ENCODE measurements at places on chromosomes 6 and 20.
A peak's percentile ranks its signal among the peaks of the same experiment; 100 is the strongest.

GRCh38 chr20:31606804-31607639, 1.9 kb downstream of the ID1 start:
- DNase-seq = no peak

- DNase-seq = no peak
Measured at GRCh38 chr20:54497931-54498718, 22.7 kb downstream of the DOK5 start.

GRCh38 chr6:141210901-141211300, 921.8 kb upstream of the GJE1 start:
- no peak for DNase-seq

DNA sequence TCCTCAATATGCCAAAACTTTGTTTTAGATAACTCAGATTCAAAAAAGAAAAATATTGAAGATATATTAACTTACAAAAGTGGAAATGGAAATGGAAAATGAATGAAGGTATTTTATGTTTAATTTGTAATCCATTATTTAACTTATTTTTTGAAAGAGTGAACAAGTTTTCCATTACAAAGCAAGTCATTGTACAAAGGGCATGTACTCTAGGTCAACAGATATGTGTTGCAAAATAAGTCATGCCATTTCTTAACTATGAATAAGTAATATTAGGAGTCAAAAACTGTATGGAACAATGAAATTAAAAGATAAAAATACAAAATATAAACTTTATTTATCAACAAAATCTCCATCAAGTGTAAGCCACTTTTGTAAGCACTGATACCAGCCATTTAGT, 25.9 kb upstream of the DEFB113 start:
- DNase-seq = no peak

GRCh38 chr6:134467620-134468019, 149.7 kb upstream of the SGK1 start:
- no peak for DNase-seq

DNA sequence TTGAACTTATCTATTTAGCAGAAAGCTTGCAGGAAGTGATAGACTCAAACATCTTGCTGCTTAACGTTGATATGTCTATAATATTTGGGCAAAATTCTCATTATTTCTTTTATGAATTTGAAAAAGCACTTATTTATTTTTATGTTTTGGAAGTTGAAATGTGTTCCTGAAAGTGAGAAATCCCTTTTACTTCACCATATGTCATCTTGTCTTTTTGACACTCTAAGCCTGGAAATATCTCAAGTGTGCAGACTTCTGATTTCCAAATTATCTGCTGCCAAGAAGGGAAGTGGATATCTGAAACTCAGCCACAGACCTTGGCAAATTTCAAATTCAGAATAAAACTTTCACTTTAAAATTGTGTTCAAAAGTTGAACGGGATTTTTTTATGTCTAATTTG, 368.7 kb upstream of the MANEA start:
- no peak for DNase-seq

- no peak for DNase-seq
Measured at GRCh38 chr20:917416-917815, 1.3 kb upstream of the ANGPT4 start.

- DNase-seq = no peak
Measured at GRCh38 chr6:20411953-20412681, 10.4 kb downstream of the E2F3 start.

GRCh38 chr6:56902641-56903464, 52.1 kb upstream of the BEND6 start:
- peak; percentile 18 for DNase-seq

Measured in CD4-positive, alpha-beta memory T cell (primary cell).